ENCODE measurements at places on chromosomes 4 and X.

DNA sequence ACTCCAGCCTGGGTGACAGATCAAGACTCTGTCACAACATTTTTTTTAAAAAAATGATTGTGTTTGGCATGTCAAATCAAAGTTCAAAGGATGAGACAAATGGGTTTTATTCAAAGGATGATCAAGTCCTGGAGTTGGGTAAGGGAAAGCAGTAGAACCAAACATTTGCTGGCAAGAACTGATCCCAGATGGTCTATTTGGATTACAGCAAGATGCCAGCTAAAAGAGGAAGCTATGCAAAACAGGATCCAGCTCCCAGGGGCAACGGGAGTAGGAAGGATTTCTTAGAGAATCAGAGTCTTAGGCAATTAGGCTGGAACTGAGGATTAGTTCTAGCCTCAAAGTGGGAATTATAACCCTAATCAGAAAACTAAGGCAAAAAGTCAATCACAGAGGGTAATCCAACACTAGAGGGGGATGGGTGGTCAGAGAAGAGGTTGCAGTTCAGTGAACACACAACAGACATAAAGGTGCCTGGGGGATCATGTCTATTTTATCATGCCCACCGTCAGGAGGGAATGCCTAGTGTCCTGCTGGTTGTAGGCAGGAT, 133.0 kb upstream of the PLS3 start:
- DNase-seq = no peak

DNA sequence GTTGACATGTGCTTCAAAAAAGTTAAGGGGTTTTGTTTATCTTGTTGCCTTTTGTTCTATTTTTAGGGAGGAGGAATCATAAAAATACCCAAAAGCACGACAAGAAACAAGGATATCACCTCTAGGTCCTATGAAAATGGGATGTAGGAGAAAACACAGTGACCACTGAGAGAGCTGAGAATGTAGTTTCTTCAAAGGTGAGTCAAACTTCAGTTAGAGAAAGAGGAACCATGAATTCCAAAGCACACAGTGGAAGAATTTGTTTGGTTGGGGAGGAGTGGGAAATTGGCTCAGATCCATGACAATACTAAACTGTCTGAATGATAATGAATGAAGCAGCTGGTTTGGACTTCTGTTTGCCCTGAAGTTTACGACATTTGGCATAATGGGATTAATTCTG, 19.1 kb upstream of the FRYL start:
- DNase-seq = no peak

- no peak for DNase-seq
Measured at GRCh38 chr4:127141856-127142255, 490.9 kb upstream of the INTU start.

DNA sequence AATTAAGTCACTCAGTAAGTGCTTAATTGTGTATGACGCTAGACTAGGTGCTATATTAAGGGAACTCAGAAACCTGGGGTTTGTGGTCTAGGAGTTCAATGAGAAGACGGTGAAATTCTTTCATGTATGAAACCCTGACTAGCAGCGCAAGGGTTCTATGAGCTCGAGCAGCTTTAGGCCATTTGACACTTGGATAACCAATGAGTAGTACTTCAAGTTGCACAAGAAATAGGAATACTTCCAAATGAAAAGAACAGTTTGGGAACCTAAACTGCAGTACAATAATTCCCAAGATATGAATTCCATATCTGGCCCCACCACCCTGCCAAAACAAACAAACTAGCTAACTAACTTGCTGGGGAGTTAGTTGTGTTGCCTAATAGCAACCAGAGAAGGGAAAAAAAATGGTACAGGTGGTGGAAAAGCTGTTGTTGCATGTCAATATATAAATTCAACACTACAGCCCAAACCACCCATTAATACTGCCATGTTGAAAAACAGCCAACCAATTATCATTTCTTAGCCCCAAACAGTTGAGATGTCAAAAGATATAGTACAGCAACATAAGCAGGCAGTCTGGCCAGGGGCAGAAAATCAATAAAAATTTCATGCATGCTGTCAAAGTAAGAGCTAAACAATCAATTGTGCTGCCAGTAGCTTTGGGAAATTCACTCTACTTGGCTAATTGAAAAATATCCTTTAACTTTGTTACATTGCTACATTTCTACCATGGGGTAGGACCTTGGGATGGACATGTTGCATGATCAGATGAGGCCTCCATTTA, 54.6 kb upstream of the MCF2 start:
- DNase-seq = no peak

- DNase-seq = no peak
Measured at GRCh38 chr4:139085141-139085540, 69.6 kb downstream of the NOCT start.

DNA sequence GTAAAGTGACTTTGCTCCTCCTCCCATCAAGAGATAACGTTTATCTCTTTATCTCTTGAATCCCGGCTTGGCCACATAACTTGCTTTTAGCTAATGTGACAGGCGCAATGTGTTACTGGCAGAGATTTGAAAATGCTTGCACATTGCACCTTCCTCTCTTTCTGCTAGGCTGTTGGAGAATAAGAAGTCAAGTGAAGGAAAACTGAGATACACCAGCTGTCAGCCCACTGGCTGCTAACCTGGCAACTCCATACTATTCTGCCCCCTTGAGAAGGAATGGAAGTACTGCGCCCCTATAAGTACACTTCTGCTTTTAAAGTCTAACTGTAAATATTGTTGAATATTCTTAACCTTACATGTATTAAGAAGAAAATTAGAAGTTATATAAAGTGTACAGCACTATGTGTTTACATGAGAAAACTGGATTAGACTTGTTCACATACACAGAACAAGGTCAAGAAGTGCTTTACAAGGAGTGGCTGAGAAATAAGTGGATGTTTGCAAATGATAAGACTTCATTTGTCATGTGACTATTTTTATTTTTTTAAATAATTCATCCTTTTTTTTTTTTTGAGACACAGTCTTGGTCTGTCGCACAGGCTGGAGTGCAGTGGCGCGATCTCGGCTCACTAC, 424.5 kb upstream of the CTSO start:
- no peak for DNase-seq

GRCh38 chrX:96183843-96184242, 500.8 kb upstream of the DIAPH2 start:
- DNase-seq = no peak

GRCh38 chr4:39263895-39264294, 81.6 kb downstream of the WDR19 start:
- DNase-seq = no peak

DNA sequence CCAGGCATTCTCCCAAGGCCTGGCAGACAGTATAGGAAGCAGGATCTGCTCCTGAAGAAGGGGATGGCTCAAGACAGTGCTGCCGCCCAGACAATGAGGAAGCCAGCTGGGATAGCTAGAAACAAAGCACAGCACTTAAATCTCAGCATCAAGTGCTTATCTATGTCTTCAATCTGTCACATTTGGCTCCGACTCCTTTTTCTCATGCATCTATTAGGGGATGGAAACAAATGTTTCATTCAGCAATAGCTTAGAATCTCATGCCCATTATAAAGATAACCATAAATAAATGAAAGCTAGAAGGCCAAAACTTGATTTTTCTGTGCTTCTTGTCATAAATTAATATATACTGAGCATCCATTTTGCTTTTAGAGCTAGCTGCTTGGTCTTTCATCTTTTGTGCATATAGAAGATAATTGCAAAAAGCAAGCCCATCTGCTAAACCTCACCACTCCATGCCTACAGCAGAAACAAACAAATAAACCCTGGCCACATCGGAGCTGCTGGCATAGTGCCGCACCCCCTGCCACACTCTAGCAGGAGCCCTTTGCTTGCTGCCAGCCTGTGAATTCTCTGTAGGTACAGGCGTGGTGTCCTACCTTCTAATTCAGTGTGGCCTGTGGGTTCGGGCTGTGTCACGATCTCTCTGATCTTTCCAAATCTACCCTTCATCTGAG, 75.9 kb downstream of the AASDH start:
- no peak for DNase-seq

DNA sequence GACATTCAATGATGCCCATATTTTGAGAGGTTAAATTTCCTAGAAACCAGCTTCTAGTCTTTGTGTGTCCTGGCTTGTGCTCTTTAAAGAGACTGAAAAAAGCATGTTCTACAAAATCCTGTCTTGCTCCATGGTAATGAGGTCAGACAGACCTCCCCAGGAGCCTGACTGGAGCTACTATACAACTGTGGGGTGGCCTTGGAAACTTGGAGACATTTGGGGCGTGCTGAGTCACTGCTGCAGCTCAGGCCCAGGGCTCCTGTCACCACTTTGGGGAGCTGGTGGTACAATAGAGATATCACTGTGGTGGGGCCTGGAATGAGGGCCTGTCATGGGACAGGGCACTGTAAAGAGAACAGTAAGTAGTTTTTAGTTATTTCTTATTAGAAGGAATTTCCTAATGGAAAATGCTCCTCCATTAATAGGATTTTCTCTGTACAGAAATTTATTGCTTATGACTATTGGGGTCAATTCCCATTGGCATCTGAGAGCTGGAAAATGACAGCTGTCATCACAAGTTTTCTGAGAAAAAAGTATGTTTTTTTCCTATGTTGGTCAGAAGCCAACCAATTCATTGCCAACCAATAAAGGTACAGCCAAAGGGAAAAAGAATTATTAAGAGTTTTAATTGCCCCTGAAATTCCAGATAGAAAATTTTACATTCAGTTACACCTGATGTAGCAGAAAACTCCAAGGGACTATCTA, 207.4 kb upstream of the JADE1 start:
- DNase-seq = no peak

DNA sequence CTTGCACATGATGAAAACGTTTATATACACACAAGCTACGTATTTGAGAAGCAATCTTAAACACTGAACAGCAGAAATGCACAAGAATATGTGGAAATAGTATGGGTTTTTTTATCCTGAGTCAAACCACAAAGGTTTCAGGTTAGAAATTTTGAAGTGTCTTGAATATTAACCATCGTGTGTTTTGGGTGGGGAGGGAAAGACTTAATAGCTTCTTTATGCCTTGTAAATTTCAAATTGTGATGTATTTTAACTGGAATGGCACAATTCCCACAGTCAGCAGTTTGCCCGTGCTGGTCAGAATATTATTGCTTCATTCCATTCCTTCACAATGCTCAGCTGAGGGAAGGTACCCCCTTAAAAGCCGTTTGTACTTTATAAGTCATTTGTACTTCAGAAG, 67.4 kb upstream of the WDR1 start:
- no peak for DNase-seq

DNA sequence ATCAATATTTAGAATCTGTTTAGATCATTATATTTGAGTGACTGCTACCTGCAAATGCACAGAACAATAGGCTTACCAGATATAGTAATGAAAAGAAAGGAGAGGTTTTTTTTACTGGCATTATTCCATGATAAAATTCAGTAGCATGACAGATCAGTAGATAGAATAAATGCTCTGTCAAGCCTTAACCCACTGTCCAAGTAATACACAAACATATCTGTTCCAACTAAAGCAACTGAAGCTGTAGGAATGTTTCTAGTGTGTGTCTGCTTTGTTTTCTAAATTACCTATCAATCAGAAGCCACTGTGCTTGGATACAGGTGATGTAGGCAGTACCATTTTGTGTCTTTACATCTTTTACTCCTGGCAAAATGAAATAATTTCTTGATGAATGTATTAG, 604.6 kb downstream of the PCDH7 start:
- DNase-seq = no peak

- DNase-seq = no peak
Measured at GRCh38 chr4:129355516-129355915, 259.6 kb downstream of the C4orf33 start.

- no peak for DNase-seq
Measured at GRCh38 chrX:118156953-118157608, 40.5 kb upstream of the KLHL13 start.

DNA sequence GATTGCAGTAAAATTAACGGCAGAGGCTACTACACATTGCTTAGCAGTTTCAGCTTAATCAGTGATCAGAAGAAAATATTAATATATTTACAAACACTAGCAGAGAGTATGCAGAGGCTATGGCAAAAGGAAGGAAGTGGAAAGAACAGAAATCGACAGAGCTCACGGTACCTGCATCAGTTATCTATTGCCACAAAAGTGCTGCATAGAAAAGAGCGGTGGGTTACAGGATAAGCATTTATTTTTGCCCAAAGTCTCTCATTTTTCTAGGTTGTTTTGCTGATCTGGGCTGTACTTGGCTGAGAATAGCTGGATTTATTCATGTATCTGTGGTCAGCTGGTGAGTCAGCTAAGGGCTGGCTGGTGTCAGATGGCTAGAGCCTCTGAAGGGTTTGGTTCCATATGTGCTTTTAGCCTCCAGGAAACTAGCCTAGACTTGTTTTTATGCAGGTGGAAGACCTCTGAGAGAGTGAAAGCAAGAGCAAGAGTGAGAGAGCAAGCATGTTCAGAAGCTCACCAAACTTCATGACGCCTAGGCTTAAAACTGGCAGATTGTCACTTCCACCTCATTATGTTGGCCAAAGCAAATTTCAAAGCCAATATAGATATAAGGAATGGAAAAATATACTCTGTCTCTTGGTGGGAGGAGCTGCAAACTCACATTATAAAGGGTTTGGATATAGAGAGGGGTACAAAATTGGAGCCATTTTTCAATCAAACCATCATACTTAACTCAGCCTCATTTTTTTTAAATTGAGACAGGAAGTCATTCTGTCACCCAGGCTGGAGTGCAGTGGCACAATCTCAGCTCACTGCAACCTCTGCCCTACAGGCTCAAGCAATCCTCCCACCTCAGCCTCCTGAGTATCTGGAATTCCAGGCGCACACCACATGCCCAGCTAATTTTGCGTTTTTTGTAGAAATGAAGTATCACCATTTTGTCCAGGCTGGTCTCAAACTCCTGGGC, 153.2 kb upstream of the RPL34 start:
- peak; percentile 35 for DNase-seq
